ENCODE measurements at places on chromosomes 2 and 18. TPM values are rescaled to one million over a fixed set of nuclear protein-coding genes. Genes with fewer than 3 reads are reported as not detected.

DNA sequence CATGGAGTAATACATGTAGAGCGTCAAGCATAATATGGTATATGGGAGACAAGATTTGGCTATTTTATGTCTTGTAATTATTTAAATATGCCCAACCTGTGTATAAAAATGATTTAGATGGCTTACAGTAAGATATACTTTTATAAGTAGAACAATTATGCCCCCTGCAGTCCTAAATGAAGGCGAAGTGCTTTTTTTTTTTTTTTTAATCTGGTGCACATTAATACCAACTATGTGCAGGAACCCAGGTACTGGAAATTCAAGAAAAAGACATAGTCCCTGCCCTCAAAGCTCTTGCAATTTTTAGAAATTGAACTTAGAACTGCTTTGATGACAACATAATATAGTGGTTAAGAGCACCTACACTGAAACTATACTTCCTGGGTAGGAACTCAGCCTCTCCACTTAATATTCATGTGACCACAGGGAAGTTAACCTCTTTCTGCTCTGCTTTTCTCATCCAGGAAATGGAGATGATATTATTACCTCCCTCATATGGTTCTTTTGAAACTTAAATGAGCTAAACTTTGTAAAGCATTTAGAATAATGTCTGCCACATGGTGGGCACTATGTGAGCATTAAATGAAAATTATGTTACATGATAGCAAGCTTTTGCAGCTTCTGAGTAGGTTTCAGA, 38.1 kb downstream of the AFTPH start:
- DNase-seq = no peak

- no peak for DNase-seq
Measured at GRCh38 chr2:58667137-58667774, 426.1 kb upstream of the FANCL start.

DNA sequence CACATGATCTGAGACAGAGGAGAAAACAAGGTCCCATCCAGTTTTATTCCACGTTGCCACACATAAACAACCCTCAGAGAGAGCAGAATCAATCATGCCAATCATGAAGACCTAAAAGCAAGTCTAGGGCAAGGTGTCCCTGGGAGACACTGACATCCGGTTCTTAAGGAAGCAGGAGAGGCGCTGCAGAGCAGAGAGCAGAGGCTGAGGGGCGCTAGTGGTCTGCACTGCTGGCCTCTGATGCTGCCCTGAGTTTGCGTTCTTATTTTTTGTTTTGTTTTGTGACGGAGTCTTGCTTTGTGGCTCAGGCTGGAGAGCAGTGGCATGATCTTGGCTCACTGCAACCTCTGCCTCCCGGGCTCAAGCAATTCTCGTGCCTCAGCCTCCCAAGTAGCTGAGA, 83.3 kb downstream of the SMIM21 start:
- no peak for DNase-seq

- DNase-seq = no peak
Measured at GRCh38 chr18:49819823-49820671, 6.7 kb upstream of the ACAA2 start.

DNA sequence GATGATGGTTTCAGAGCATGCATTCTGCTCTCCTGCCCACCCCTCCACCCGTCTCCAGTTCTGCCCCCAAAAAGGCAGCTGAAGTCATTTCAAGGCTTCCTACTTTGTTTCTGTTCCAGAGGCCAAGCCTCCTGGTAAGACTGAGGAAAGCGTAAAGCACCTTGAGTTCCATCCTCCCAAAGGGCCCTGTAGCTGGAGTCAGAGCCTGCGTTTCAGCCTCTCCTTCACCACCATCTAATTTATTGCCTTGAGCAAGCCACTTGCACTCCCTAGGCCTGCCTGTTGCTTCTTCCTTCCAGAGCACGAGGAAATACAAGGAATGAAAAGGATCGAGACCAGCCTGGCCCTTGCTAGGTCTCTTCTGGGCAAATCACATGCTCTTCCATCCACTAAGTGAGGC, 244.2 kb upstream of the RAB12 start:
- no peak for DNase-seq

DNA sequence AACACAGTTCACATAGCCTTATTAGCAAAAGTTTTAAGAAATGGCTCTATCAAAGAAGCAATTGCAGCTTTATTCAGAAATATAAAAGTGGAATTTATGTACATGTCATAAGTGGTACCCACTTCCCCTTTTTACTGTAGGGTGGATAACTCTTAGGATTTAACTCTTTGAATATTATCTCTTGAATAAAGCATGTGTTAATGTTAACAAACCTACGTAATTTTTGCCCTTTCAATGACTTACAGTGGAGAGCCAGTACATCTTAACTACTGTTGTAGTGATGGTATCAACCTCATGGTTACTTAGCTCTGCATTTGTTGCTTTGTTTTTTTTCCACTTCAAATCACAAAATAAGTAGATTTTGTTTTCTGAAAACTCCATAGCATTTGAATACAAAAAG, 8.8 kb downstream of the NABP1 start:
- DNase-seq = no peak

GRCh38 chr2:23127465-23127864, 257.5 kb upstream of the KLHL29 start:
- DNase-seq = no peak

DNA sequence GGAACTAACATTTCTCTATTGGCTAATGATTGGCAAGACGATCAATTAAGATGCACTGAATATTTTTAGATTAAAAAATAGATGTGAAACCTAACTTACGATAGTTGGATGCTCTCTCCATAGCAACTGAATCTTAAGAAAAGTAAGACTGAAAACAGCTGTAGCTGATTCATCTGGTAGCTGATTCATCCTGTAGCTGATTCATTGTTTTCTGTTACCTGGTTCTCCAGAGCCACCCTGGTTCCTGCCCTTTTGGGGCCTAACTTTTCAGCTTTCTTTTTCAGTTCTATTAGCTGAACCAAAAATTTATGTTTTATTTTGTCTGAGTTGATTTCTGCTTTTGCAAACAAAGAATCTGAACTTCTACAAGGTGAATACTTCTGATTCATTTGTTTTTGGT, 22.7 kb upstream of the SPR start:
- DNase-seq = peak; percentile 68

DNA sequence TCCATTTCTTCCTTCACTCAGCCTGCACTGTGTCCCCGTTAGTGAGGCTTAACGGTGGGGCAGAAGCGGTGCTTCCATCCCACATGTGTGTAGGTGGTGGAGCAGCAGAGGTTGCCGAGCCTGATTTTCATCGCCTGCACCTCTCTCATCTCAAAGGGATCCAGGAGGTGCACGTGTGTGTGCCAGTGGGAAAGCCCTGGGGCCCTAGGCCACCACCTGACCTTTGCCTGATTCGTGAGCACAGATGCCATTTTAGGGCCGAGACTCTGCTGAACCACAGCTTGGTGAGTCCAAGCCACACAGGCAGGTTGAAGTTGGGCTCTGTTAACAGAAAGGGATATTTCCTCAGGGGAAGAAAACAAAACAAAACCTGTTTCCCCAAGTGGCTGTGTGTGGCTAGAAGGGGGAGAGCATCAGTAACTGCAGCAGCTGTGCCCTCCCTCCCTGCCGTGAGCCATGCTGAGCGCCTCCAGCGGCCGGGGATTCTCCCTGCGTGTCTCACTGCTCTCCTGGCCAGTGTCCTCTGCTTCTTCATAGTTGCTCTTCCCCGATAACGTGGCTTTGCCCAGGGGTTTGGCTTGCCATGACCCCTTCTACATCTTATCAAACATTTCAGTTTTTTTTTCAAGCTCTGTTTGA, 81.5 kb downstream of the MAPRE2 start:
- peak; percentile 4 for DNase-seq

Gene ABCG8
- not detected for polyA plus RNA-seq

Gene AFF3
- polyA plus RNA-seq = not detected

Data from foreskin keratinocyte (primary cell).